ENCODE measurements at places on chromosomes 7 and 10. TPM values are rescaled to one million over a fixed set of nuclear protein-coding genes. Genes with fewer than 3 reads are reported as not detected.

DNA sequence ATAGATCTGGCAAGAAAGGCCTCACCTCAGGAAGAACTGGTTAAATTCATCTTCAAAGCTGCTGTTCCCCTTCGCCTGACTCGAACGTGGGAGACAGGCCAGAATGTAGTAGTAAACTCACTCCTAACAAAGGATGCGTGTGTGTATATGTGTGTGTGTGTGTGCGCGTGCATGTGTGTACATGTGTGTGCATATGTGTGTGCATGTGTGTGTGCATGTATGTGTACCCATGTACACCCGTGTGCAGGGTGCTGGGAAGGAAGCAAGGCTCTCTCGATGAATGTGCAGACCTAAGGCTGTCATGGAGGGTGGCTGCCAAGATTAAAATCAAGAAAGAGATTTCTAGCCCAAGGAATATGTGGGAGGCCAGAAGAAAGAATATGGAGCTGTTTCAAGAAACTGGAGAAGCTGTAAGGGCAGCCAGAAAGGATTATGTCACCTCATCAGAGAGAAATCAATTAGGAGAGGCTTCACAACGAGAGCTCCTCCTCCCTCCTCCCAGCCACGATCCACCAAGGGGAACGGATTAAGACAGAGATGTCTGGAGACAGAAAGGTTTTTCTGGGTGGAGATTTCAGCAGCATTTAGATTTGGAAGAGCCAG lies 34.0 kb upstream of the LBX1 start:
- DNase-seq, result no peak

DNA sequence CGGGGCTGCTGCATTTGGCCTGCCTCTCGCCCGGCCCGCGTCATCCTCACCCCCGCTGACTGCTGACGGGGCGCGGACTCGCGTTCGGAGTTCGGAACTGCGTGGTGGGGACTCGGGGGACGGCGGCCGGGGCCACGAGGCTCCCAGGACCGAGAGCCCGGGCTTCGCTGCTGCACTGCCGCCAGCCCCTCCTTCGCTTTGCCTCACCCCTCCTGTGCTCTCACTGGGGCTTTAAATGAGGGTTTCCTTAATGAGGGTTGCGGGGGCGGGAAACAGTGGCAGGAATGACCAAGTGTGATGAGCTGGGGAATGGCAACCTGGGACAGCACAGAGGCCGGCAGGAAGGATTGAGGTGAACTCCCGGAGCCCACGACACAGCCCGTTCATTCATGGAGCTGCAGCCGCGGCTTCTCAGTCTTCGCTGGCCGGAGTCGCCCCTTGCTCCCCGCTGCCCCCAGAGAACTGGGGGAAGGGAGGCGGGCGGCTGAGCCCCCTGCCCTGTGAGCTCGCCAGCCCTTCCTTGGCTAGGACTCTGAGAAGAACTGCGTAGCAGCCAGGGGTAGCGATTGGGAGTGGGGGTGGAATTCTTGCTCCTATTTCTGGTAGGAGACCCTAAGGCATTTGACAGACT lies 1.5 kb upstream of the LRRC4 start:
- no peak for DNase-seq

- DNase-seq, result no peak
Measured at GRCh38 chr10:26335574-26336093, 102.5 kb upstream of the APBB1IP start.

DNA sequence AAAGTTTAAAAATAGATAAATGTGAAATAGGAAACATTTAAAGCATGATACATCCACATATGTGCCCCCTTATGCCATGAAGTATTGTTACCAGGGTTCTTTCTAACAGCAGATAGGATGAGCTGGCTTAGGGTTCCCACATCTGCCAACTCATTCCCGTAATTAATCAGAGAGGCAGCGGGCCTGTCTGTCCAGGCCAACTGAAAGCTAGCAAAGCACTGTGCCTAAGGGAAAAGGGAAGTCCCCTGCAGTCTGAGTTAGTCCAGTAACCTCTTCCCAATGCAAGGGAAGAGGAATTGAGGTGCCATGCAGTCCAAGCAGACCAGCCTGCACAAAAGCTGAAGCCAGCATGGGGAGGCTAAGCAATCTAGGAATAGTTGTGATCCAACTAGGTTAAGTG lies 18.3 kb upstream of the ZC3HAV1L start:
- DNase-seq, result no peak

DNA sequence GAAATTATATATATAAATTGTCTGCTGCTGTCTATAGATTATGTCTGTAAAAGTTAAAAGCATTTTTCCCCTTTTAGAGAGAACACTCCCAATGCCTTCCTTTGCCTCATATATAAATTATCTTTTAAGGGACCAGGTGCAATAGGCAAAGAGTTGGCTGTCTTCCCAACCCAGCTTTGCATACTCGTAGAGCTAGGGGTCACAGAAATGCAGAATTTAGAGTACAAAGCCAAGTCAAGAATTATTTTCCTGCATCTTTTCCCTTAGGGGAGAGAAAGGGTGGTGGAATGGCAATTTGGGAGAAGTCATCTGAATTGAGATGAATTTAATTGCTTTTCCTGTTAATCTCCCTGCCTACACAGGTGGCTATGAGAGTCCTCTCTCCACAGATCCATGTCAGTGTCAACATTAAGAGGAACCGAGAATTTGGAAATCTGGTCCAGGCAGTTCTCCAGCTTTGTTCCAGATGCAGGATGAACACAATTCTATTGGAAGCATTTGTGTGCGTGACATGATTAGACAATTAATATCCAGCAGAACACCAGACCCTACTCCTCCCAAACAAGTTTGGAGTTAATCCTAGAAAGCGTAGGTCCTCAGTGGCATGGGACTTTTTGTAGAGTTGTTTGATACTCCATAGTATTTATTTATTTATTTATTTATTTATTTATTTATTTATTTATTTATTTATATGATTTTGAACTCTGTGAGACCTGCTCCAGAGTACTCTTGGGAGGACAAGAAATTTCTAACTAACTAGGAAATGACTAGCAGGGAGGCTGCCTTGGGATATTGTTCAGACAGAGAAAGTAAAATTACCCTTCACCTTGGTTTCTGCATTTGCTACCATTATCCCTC lies 80.3 kb upstream of the SKAP2 start:
- DNase-seq, result no peak

- DNase-seq, result peak; percentile 84
Measured at GRCh38 chr10:6171881-6172695, 30.6 kb upstream of the PFKFB3 start.

- DNase-seq, result peak; percentile 93
Measured at GRCh38 chr10:59387951-59388670, 25.8 kb upstream of the FAM13C start.

DNA sequence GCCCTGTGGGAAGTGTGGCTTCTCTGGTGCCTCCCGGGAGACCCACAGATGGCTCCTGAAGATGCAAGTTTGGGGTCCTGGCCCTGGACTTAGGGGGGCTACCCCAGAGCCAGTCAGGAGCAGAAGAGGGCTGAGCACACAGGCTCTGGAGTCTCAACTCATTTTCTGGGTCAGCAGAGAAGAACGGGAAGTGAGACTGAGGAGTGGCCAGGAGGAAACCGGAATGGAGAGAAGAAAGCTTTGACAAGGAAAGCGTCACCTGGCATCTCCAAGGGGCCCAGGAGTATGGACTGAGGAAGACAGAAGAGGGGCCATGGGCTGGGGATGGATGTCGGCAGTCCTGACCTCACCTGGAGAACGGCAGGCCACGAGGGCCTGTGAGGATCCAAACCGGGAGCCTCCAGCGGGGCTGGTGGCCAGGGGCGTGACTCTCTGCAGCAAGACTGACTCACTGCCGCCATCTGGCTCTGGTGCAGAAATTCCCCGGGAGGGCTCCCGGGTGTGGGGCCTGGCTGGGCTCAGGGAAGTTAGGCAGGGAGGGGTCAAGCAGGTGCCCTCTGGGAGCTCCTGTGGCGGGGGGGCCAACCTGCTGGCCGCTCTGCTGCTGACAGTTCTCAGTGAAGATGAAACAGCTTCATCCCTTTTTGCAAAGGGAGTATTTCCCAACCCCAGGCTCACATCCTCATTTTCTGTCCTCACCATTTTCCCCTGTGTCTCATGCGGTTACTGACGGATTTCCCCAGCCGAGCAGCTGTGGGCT lies 23.6 kb downstream of the DAGLB start:
- no peak for DNase-seq

- no peak for DNase-seq
Measured at GRCh38 chr7:88396948-88397322, 90.2 kb upstream of the STEAP4 start.

DNA sequence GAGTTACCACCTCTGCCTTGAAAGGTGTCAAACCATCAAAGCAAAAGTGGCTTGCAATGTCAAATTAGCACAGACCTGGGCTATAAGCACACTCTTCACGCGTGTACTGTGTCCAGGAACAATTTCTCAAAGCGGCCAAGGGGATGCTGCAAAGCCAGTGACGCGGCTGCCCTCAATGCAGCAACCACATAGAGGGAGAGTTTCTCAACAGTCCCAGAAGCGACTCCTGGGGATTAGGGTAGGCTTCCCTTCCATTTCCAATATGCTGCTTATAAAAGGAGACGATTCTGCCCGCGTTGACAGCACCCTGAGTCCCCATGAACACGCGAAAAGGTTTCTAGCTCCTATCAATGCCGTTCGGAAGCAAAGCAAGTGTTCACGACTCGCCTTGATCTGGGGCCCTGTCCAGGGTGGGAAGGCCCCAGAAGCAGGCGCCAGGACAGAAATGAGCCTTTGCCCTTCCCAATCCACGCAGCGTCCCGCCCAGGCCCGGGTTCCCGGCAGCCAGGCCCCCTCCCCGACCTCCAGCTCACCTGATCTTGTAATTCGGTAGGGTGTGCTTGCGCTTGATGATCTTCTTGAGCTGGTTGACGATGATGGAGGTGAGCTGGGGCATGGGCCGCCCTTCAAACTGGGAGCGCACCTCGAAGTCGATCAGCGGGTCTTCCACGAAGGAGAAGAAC lies 1.3 kb downstream of the PDZD8 start:
- peak; percentile 55 for DNase-seq

DNA sequence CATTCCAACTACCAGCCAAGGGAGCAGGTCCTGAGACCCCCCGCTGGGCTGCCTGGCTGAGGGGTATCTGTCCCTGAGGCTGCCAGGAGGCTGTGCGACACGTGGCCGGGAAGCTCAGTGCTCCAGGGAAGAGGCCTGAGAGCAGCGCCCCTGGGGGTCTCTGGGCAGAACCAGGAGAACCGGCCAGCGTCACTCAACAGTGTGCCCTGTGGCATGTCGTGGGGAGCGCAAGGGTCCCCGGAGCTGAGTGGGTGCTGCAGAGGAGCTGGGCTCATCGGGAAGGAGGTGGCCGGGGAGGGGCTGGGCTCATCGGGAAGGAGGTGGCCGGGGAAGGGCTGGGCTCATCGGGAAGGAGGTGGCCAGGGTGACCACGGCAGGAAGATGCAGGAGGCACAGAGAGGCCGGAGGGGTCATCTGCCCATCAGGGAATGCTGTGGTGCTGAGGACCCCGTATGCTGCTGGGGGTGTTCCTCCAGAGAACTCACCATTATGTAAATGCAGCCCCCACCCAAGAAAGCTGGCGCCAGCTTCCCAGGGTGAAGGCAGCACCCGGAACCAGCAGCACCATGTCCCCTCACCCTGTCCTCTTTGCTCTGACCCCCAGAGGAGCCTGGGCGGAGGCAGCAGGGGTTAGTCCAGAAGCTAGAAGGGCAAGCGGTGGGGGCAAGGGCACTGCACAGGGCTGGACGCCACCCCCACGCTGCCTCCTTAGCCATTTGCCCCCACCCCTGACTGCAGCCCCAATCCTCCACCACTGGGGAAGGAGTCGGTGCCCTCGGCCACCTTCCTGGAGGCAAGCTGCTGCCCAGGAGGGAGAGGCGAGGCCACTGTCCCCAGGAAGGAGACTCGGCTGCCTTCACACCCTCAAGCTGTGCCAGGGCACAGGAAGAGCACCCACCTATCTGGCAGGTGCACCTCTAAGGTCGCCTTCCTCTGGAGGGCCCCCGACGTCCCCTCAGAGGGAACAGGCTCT lies 33.3 kb downstream of the CALML3 start:
- no peak for DNase-seq

GRCh38 chr10:116668018-116668417 lies 47.3 kb downstream of the PNLIPRP2 start:
- no peak for DNase-seq

- DNase-seq, result no peak
Measured at GRCh38 chr10:44467090-44467489, 82.2 kb upstream of the CXCL12 start.

DNA sequence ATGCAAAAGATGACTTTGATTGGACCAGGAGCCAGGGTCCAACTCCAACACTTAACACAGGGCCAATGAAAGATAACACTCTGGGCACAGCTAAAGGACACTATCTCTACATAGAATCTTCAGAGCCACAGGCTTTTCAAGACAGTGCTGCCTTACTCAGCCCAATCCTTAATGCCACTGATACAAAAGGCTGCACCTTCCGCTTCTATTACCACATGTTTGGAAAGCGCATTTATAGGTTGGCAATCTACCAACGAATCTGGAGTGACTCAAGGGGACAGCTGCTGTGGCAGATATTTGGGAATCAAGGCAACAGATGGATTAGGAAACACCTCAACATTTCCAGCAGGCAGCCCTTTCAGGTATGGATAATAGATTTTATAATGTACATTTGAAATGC lies 160.7 kb downstream of the MALRD1 start:
- DNase-seq, result no peak

GRCh38 chr7:157255201-157255606 lies 81.6 kb upstream of the DNAJB6 start:
- no peak for DNase-seq

DNA sequence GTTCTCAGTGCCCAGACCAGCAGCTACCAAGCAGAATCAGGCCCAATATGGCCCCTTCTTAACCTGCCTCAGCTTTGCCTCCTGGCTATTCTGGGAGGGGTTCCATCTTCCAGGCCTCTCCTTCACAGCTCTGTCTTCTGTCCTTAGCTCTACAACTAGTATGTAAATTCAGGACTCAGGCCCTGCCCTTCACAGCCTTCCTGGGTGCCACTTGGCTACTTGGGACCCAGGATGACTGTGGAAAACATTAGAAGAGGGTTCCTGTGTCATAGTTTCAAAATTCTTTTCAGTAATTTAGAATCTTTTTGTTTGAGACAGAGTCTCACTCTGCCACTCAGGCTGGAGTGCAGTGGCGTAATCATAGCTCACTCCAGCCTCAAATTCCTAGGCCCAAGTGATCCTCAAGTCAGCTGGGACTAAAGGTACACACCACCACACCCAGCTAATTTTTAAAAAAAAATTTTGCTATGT lies 33.2 kb upstream of the PAPSS2 start:
- no peak for DNase-seq

- no peak for DNase-seq
Measured at GRCh38 chr7:16433568-16434122, 12.3 kb upstream of the CRPPA start.

- DNase-seq, result no peak
Measured at GRCh38 chr7:137462847-137463246, 119.3 kb upstream of the PTN start.

- DNase-seq, result no peak
Measured at GRCh38 chr7:106952658-106953231, 87.7 kb downstream of the PIK3CG start.

GRCh38 chr10:44030132-44030531 lies 354.8 kb downstream of the CXCL12 start:
- peak; percentile 9 for DNase-seq

The TMEM130 gene
- total RNA-seq, result 1.1 TPM

The BAIAP2L1 gene
- total RNA-seq, result 15.9 TPM

The TLX1 gene
- not detected for total RNA-seq

The PODXL gene
- 5.5 TPM for total RNA-seq

The C10orf67 gene
- total RNA-seq, result not detected

The ALOX5 gene
- total RNA-seq, result not detected

The NFKB2 gene
- 28.8 TPM for total RNA-seq

The SORCS1 gene
- not detected for total RNA-seq

The TAS2R3 gene
- total RNA-seq, result 0.18 TPM

The GLI3 gene
- 0.91 TPM for total RNA-seq

The WDR11 gene
- total RNA-seq, result 52.8 TPM

The ORAI2 gene
- total RNA-seq, result 27.0 TPM

The DPP6 gene
- total RNA-seq, result not detected

Data from SJSA1 (cell line).